ENCODE measurements at places on chromosomes 12 and 14.

DNA sequence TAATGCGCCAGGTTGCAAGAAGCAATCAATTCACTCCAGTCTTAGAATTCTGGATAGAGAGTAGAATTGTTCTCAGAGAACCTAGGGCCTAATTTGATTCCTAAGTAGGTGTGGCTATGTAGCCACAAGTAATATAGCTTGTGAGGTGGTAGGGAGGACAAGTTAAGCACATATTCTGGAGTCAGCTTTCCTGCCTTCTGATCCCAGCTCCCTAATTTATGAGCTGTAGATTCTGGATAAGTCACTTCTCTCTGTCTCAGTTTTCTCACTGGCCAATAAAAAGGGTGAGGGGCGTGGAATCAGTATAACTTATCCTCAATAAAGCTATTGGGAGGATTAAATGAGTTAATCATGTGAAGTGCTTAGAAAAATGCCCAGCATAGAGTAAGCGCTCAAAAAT is 3.0 kb upstream of the SNW1 start:
- no peak for DNase-seq

- DNase-seq = no peak
Measured at GRCh38 chr12:115752913-115753726, 524.4 kb downstream of the MED13L start.

DNA sequence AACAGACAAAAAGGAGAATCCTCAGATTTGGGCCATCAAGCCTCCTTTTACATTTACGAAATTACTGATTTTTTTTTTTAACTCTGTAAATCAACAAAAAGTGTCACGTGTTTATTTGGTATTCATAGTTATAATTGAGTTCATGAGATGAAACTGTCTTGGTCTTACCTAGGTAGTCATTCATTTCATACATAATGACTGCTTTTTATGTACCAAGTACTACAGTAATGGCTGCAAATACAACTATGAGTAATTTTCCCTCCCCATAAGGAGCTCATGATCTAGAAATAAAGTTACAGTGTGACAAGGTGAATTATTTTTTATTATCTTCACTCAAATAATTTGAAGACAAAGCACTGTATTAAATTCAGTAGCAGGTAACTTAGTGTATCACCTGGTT is 6.4 kb upstream of the TBK1 start:
- DNase-seq = no peak

DNA sequence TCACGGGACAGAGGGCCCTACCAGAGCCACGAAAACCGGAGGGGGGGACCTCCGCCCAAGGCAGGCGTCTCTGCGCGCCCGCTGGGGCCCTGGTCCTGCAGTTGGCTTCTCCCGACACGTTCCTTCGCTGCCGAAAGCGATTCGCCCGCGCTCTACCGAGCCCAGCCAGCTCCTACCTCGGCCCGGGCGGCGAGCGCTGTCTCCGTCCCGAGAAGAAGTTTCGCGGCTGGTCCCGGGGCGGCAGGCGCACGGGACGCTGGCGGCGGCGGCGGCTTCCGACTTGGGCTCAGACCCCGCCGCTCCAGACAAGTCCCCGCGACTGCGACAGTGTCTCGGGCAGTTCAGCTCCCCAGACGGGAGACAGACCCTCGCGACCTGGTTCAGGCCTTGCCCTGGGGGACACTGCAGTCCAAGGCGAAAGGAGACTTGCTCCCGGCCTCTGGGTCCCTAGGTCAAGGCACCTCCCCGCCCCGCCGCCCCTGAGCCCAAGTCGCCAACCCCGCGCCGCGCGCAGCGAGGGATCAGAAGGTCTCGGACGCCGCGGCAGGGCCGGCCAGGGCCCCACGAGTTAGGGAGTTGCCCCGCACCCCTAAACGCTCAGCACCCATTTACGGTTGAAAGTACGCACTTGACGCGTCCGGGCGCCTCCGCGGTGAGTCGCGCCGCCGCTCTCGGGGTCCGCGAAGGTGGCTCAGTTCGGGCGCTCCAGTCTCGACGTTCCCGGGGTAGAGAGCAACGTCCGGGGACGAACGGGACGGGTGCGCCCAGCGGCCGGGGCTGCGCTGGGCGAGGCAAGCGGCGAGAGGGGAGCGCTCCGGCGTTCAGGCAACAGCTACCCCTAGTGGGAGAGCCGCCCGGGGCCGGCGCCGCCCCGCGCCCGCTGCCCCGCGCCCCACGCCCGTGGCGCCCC is 1.4 kb upstream of the DIO3 start:
- no peak for DNase-seq

- no peak for DNase-seq
Measured at GRCh38 chr14:23177181-23177580, 6.3 kb downstream of the SLC7A8 start.

- no peak for DNase-seq
Measured at GRCh38 chr14:37599507-37600368, 4.3 kb downstream of the TTC6 start.
